ENCODE measurements at places on chromosomes 5 and 9.
A peak's percentile ranks its signal among the peaks of the same experiment; 100 is the strongest.

DNA sequence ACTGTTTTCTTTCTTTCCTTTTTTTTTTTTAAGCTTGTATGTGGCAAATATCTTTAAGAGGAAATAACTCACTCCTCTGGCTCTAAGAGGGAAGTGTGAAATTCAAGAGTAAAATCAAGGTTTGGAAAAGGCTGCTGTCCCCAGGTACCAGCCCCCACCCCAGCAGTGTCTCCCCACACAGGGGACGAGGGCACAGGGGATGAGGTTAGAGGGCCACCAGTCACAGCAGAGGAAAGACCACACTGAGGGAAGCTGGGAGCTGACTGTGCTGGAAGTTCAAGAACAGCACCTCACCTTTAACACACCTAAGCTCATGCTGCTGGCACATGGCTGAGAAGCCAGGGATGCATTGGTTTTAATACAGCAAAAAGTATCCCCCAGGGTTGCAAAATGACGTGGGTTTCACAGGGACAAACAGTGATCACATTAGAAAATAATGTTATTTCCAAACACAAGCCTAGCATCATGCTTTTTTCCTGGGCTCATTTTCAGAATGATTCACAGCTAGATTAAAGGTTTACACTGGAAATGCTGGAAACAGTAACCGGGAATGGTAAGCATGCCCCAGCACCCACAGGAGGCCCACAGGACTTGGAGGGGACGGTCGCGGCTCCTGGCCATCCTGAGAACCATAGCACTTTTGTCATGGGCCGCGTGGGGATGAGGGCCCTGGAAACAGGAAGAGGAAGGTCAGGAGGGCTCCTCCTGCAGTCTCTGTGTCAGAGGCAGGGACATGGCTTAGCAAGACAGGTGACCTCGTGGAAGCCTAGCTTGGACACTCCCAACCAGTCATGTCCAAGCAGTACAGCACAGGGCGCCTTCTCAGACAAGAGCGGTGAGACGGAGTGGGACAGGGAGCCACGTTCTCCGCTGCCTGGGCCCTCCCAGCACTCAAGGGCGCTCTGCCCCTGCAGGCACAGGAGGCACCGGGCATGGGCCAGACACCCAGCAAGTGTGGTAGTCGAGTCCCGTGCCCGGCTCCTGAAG, 6.9 kb downstream of the LPCAT1 start:
- no peak for DNase-seq

GRCh38 chr9:69743930-69744329, 15.9 kb downstream of the PTAR1 start:
- no peak for DNase-seq

DNA sequence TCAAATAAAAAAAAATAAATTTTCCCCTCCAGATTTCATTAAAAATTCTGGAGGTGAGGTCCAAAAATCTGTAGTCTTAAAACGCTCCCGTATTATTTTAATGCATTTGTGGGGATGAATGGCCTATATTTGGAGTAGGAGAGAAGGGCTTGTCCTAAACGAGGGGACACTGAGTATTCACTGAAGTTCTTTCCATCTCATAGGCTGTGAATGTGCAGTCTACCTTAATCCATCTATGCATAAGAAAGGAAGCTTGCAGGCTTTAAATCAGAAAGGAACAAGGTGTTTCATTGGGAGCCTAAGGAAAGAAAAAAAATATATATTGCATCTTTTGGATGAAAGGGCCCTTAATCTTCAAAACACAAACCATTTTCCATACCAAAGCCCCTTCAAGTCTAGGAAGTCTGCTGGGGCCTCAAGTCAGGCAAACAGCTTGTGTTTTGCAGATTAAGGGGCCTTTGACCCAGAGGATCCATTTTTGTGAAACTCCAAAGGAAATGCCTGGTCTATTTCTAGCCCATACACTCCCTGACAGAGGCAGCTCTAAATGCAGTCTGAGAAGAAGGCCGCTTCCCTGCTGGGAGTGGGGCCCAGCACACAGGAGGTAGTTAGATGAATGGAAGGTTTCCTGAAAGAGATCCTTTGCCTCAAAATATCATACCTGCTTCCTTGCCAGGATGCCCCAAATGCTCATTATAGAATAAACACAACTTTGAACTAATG, 35.6 kb downstream of the BRINP1 start:
- no peak for DNase-seq

GRCh38 chr5:44809215-44809955, 638 bp downstream of the MRPS30 start:
- peak; percentile 49 for DNase-seq

GRCh38 chr9:26243726-26244125, 565.5 kb upstream of the TUSC1 start:
- no peak for DNase-seq

DNA sequence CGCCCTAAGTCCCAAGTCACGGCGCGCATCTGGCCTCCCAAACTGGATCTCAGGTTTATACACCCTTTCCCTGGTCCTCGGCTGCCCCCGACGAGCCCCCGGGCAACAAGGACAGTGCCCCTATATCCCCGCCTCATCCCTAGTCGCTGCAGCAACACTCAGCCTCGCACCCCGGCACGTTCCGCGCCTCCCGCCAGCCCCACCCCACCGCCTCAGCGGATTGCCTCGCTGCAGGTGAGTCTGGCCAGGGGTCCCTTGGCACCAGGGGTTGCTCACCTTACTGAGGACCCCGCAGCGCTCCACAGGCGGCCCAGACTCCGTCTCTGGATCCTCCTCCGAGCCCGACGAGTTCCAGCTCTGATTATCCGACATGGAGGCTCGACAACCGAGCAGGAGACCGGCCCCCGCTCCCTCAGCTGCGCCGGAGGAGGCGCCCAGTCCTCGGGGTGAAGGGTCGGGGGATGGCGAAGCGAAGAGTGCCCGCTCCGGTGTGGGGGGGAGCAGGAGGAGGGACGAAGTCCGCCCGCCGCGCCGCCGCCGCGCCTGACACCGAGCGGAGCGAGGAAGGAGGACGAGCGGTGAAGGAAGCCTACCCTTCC, 494 bp downstream of the CERT1 start:
- DNase-seq: no peak

DNA sequence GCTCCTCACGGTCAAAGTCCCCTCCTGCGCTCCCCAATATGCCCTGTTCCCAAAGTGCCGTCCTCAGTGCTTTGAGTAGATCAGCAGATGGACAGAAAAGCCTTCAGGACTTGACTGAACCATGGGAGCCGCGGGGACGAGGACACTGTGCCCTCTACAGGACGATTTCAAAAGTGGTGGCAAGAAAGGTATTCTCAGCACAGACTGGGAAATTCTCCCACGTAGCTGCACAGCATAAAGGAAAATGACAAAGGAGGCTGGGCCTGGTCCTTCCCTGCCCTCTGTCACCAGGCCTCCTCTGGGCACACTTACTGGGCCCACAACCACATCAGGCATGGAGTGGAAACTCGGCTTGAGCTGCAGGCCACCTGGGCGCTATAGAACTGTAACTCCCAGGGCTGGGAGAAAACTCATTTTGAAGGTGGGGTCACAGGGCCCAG, 16.7 kb upstream of the MTMR12 start:
- peak; percentile 63 for DNase-seq

DNA sequence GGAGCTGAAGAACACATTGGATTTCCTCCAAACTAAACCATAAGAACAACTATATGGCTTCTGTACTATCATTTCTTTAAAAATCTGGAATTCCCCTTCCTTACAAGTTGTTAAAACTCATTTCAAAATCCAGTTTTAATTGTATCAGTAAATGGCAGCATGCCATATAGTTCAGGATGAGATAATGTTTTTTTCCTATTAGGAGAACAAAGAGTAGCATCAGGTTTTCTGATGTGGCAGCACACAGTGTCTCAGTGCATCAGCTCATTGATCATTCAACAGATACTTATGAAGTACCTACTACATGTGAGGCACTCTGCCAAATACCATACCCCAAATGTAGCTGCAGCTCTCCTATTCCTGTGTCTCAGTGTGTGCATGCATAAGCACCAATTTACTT, 161.1 kb downstream of the EPB41L4A start:
- DNase-seq: no peak

DNA sequence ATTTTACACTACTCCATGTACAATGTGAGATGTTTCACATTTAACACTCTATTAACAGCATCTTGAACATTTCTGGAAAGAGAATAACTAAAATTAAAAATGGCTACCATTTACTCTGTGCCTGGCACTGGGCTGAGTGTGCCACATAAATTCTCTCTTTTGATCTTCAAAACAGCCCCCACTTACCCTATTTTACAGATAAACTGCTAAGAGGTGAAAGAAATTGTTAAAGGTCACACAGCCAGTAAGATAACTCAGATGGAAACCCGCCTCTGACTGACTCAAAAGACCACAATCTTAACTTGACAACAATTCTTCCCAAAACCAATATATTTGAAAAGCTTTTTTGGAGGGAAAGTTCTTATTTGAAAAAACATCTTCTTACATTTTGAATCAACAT, 97.3 kb downstream of the MAPKAP1 start:
- no peak for DNase-seq

GRCh38 chr5:170302653-170303501, 5.3 kb upstream of the LCP2 start:
- peak; percentile 78 for DNase-seq

- DNase-seq: no peak
These were observed 15.9 kb downstream of the OR2V1 start for GRCh38 chr5:181114844-181115778.

GRCh38 chr5:118723021-118723338, 265.4 kb downstream of the DTWD2 start:
- DNase-seq: no peak

GRCh38 chr9:21015129-21015815, 16.2 kb downstream of the HACD4 start:
- no peak for DNase-seq

DNA sequence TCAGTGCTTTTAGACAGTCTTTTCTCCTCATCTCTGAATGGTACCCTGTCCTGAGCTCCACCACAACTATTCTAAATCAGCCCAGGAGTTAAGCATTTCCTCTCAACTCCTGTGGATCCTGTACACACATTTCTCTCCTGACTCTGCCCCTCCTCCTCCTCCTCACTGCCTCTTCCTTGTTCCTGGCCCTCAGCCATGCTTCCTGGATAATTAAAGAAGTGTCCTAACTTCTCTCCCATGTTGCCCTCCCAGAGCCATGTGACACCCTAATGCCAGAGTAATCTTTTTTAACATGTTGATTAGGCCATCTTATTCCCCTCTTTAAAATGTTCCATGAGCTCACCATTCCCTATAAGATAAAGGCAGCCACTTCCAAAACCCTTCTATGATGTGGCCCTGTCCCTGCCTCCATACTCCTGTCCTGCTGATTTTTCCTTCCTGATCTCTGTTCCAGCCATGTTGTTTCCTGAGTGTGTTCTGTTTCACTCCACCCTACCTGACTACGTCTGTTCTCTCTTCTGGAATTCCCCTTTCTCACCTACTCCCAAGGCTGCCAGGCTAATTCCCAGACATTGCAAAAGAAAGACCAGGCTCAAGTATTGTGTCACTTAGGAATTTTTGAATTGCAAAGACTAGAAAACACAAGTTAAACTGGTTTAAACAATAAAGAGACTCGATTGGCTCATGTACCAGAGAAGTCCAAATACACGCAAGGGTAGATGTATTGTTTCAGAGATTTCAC, 295.2 kb downstream of the MAST4 start:
- DNase-seq: no peak

DNA sequence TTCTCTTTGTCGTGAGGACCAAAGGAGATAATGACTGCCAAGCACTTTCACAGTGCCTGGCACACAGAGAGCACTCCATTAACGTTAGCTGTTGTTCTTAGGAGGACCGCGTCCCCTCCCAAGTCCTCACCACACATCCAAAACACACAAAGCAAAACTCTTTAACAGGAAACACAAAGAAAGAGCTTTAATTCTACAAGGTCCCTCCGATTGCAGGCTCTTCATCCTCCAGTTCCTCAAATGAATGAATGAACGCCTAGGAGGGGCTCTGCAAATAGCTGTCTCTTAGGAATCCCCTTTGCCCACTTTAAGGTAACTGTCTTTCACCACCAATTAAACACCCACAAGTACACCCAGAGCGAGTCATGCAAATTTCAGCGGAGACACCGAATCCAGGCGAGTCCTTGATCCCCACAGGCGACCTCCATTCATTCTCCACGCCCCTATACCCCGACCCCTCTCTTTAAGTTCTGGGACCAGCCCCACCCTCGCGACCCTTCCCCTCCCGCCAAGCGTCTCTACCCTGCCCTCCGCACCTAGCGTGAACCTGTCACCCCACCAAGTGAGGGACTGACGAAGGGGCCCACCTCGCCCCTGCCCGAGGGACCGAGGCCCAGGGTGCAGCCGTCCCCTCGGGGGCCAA, 644 bp downstream of the TSC1 start:
- no peak for DNase-seq

DNA sequence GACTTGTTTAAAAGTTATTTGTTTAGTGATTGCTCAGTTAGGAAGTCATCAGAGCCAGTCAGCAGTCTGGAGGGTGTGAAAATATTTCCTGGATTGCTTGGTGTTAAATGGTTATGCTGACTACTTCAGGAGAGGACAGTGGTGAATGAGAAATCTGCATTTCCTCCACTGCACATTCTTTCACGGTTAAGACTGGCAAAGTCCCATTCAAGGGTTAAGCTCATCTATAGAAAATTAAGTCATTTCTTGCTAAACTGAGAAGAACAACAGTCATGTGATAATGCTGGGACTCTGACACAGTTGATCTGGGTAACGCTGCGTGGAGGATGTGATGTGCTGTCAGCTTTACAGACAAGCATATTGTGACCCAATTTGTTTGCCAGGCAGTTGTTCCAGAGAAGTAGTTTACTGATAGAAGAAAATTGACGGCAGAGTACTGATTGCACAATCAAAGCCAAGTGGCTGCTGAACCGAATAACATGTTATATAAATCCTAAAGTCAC, 80.4 kb downstream of the GRAMD2B start:
- DNase-seq: peak; percentile 17

GRCh38 chr9:137435980-137436760, 5.0 kb downstream of the ENTPD8 start:
- no peak for DNase-seq

DNA sequence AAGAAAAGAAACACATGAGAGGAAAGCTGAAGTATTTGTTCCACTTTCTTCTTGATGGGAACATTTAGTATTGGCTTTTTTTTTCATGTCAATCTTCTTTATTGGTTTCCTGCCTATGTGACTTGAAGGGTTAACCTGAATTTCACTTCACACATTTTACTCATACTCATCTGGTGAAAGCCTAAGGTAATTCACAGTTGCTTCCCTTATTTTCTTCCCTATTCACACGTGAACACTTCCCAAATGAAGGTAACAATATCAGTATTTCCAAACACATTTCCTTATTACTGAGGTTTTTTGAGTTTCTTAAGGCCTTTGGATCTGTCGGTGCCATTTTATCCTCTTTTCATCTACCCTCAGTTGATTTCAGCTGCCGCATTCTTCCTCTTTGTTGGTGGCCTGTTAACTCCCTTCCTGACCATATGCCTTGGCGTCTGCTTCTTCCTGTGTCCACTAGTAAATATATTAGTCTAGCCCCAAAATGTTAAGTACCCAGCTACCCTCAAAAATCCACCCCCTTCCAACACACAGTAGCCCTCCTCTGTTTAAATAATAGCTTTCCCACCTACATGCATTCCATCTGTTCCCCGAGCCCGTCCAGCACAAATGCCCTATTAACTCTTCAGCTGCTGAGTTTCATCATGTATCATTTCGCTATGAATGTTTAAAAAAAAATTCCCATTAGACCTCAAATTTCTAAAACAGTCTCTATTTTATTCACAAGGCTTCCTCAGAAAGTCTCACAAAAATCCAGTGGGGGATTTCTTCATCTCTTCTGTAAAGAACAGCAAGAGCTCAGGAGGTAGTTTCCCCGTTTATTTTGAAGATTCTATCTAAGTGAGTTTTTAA, 97.3 kb downstream of the USP20 start:
- DNase-seq: peak; percentile 33

- DNase-seq: no peak
These were observed 159.9 kb downstream of the LURAP1L start for GRCh38 chr9:12934545-12935272.
